ENCODE measurements at places on chromosomes 5 and 9.

GRCh38 chr5:96924016-96924443 lies 11.8 kb upstream of the LNPEP start:
- DNase-seq: no peak

DNA sequence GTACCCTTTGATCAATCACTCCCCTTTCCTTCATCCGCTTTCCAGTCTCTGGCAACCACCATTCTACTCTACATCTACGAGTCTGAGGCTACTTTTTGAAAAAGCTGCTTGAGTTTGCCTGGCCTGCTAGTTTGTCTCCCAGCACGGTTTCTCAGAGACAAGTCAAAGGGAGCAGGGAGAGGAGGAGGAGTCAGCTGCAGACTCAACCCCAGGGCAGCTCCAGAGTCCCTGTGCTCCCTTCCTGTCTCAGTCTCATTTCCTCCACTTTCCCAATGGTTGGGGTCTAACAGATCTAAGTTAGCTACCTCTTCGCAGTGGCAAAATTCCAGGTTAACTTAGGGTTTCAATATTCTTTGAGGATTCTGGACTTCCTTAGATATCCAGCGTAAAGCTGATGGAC lies 80.0 kb upstream of the PCA3 start:
- DNase-seq: no peak

DNA sequence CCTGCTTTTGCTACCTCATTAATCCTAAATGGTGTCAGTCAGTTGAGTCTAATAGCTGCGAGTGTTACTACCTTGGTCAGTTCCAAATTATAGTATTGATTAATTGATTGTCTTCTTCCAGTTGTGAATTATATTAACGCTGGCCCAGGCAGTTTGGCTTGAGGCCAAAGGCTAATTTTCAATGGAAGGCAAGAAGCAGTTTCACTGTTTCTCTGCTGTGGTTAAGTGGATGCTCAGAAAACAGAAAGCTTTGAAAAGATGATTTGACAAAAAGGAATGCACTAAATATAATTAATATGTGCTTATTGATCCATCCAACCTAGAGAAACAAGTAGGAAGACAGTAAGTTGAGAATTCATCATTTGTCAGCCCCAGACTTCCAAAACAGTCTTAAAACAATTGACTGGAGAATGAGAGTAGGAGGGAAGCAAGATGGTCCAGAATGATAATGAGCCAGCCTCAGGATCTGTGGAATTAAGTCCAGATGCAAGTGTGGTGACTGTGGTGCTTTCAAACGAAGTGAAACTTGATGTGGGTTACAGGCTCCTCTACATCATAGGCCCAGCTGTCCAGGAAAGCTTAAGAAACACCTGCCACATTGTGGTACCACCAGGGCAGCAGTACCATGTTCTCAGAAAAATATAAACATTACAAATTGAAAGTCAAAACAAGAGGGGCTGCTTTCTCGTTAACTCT lies 1371.0 kb upstream of the DMAC1 start:
- DNase-seq: no peak

DNA sequence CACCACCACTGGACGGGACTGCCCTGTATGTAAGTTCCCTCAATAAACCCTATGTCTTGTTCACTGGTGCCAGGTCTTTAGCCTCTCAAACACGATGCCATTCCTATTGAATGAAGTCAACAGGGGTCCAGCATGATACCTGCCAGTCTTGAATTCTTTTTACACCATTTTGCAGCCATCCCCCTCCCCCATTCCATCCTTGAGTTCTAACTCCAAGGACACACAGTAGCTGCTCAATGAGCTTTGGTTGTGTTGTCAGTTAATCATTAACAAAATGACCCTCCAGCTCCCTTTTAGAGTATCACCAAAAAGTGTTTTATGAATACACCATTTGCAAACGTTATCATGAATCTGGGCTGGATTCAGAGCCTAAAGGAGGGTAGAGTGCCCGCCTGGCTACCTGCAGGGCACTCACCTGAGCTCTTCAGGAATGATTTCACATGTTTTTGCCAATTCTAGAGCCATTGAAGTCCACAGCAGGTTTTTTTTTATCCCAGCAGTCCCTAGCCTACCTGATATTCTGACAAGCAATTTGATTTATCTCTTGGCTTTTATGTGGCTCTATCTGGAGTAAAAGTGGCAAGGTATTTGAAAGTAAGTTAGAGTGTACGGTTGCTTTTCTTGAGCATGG lies 271.8 kb downstream of the SMARCA2 start:
- no peak for DNase-seq

- no peak for DNase-seq
Observed at GRCh38 chr5:75509956-75510355, 1.5 kb downstream of the CERT1 start.

GRCh38 chr5:10351199-10351905 lies 2.1 kb upstream of the MARCHF6 start:
- no peak for DNase-seq

Measured in GM12878 (cell line).